ENCODE measurements at places on chromosomes 16 and 17.

DNA sequence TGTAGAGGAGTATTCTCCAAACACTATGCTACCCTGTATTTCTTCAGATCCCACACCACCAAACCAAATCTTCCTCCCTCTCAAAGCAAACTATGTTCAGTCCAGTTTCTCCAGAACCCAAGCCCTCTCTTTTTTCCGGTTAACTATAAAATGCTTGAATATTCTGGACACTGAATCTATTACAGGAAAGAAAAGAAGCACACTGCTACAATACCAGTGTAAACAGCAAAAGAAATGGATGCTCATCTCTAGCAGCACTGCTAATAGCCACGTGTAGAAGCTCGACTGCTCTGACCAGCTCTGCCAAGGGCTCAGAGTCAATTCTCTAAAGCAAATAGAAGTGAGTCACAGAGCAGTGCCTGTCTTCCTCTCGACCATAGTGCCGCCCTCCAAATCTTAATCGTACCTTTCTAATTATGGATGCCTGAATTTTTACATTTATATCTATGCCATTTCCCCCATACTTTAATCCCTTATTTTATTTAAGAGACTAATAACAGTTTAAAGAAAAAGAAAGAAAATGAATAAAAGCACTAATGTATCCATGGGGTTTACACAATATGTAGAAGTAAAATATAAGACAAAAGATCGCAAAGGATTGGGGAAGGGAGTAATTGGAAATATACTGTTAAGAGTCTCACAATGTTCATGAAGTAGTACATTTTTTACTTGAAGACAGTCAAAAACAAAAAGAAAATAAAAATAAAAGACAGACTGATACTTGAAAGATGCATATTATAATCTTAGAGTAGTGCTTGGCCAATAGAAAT lies 154.5 kb downstream of the PARN start:
- no peak for DNase-seq

DNA sequence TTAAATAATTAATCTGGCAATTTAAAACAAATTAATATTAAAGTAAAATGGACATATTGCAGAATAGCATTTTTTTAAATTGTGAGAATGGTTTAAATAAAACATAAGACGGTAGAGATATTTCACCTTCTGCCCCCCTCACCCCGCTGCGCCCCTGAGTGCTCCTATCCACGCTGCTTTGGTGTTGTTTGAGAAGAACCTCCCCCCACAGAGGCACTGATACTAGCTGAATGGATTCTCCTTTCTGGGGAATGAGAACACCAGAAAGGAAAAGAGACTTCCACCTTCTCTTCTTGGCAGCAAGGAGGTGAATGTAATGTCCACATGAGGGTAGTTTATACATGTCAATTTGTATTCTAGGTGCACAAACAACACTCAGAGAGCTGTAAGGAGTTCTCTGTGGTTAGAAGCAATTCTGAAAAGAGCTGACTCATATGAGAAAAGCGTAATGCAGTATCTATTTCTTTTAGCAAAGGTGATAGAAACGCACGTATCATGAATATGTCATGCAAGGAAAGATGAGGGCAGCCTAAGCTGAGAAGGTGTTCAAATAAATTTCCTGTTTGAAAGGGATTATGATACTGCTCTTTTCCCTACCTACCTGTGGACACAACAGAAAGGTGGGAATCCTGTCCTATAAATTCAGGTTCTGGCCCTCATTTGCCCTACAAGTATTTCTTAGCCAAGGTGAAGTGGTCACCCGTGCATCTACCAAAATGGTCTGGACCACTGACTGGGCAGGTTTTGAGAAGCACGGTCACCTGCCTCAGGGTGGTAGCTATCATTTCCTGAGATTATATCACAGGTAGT lies 126.9 kb downstream of the PARN start:
- peak; percentile 57 for DNase-seq

DNA sequence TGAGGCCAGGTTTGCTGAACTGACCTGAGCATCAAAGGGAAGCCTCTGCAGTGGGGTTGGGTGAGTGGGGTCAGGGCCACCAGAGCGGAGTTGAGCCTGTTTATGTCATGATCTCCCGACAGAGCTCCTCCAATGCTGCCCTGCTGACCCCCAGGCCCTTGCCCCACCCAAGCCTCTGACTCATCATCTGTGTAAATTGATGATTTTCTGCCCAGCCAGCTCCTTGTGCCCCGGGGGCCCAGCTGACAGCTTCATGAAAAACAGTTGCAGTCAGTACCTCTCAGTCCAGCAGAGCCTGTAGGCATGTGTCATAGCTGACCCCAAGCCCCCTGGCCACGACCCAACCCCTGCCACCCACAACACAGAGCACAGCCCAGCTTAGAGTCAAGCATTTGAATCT lies 134.9 kb downstream of the CCT6B start:
- no peak for DNase-seq

- DNase-seq, result peak; percentile 38
Measured at GRCh38 chr17:8966926-8967325, 1.4 kb upstream of the PIK3R5 start.

DNA sequence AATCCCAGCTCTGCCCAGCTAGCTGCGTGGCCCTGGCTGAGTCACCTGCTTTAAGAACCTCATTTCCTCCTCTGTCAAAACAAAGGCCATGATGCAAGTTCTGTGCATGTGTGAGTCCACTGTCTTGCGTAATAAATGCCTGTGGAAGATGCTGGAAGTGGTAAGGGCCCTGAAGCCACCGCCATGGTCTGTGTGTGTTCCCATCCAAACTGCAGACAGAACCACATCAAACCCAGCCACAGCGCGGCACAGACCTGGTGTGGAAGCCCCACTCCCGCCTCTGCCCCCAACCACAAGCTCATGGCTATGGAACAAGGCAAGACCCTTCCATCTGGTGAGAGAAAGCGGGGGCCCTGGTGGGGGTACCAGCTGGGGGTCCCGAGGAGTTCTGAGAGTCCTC lies 26.0 kb downstream of the NECAB2 start:
- no peak for DNase-seq

- DNase-seq, result peak; percentile 61
Measured at GRCh38 chr17:65039336-65039988, 17.1 kb downstream of the GNA13 start.

- no peak for DNase-seq
Measured at GRCh38 chr16:72635104-72635503, 412.8 kb downstream of the ZFHX3 start.

DNA sequence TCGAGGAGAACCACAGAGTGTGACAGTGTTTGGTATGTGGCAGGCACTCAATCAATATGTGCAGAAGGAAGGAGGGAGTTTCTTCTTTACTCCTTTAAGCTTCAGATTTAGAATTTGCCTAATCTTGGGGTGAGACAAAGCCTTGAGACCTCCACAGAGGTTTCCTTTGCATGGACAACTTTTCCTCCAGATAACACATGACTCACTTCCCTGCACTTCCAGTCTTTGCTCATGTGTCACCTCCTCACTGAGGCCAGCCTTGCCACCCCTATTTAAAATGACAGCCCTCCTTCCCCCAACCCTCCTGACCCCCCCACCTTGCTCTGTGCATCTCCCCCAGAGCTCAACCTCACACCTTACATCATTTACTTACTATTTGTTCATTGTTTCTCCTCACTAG lies 17.4 kb upstream of the NOS2 start:
- no peak for DNase-seq

Measured in GM13977 (cell line).